Stimulated activated memory B cell treated with anti-CD40 and anti-IgM and Interleukin-4, amounts not matched to agents 10 μg/mL and 1 μg/mL and 100 μg/mL, for 72 hours (primary cell): ENCODE measurements at places on chromosomes 11 and 22.

DNA sequence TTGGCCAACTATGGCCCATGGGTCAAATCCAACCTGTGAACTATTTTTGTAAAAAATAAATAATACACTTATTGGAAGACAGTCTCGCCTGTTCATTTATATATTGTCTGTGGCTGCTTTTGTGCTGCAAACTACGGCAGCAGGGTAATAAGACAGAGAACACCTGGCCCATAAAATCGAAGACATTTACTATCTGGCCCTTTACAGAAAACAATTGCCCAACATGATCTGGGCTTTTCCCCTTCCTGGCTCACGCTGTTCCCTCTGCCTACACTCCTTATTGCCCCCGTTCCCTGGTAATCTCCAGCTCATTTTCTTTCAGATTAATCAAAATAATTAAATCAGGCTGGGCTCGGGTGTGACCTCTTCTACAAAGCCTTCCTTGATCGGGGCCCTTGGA lies 5.6 kb downstream of the PLAAT2 start:
- no peak overlapping the region for H3K27ac ChIP-seq
- H3K4me1 ChIP-seq, result peaks cover 16% of the 10 kb centered on the region
- no peaks in the 10 kb centered on the region for H3K36me3 ChIP-seq
- ATAC-seq, result no peak
- no peak overlapping the region for H3K4me3 ChIP-seq

DNA sequence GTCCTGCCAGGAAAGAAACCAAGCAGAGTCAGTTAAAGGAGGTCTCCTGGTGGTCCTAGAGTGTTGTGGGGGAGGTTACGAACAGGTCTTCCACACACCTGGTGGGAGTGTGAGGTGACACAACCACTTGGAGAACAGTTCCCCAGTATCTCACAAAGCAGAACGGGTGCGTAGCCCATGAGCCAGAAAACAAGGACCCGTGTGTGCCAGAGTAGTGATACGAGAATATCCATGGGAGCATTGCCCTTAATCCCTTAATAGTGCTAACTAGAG lies 21.7 kb upstream of the CLDN5 start:
- no peaks in the 10 kb centered on the region for H3K36me3 ChIP-seq
- H3K4me3 ChIP-seq, result no peak overlapping the region
- ATAC-seq, result no peak
- peaks cover 22% of the 10 kb centered on the region for H3K27me3 ChIP-seq
- H3K4me1 ChIP-seq, result no peaks in the 10 kb centered on the region

DNA sequence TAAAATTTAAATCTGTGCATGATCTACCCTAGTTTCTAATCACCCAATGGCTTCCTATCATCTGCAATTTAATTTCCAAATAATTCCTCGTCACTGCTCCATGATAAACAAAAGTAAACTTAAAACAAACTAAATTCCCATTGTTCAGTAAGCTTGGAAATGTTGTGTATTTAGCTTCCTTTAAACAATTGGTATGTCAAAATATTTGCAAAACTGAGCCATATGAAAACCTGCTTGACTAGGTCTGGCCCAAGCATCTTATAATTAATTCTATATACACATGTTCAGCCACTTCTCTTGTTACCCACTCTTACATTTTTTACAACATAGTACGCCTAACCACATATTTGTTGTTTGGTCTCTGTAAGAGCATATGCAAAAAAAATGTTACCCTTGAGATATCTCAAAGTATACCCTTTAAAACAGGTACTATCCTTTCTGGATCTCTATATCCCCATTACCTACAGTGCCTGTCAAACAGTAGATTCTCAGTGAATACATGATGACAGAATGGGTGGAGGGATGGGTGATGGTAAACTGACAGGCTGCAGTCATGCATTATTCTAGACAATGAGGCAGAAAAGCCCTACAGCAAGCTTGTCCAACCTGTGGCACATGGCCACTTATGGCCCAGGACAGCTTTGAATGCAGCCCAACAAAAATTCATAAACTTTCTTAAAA lies 1277.9 kb upstream of the TENM4 start:
- no peaks in the 10 kb centered on the region for H3K36me3 ChIP-seq
- no peak overlapping the region for H3K4me3 ChIP-seq
- H3K27ac ChIP-seq, result no peak overlapping the region
- H3K4me1 ChIP-seq, result no peaks in the 10 kb centered on the region
- H3K27me3 ChIP-seq, result no peaks in the 10 kb centered on the region

DNA sequence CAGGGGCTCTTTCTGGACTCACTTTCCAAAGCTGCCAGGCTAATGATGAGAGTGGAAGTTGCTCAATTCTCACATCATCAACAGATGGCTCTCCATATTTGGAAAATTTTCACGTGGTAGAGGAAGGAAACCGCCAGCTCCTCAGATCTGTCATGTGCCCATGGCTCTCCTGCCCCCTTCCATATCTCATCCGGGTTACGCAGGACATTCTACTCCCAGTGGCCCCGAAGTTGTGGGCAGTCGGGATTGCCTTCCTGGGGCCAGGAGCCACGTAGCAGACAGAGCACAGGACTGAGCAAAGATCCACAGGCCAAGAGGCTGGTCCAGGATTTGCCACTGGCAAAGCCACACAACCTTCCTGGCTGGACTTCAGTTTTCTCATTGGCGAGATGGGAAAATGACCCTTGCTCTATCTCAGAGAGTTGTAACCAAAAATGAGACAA lies 38.8 kb downstream of the RPUSD4 start:
- no peak for ATAC-seq
- H3K27ac ChIP-seq, result no peak overlapping the region
- H3K36me3 ChIP-seq, result no peaks in the 10 kb centered on the region
- H3K27me3 ChIP-seq, result peaks cover 41% of the 10 kb centered on the region
- H3K4me3 ChIP-seq, result no peak overlapping the region
- H3K4me1 ChIP-seq, result no peaks in the 10 kb centered on the region

- H3K4me3 ChIP-seq, result no peak overlapping the region
- no peaks in the 10 kb centered on the region for H3K4me1 ChIP-seq
- no peaks in the 10 kb centered on the region for H3K36me3 ChIP-seq
- ATAC-seq, result no peak
Observed at GRCh38 chr11:104484804-104485554, 321.0 kb upstream of the PDGFD start.

DNA sequence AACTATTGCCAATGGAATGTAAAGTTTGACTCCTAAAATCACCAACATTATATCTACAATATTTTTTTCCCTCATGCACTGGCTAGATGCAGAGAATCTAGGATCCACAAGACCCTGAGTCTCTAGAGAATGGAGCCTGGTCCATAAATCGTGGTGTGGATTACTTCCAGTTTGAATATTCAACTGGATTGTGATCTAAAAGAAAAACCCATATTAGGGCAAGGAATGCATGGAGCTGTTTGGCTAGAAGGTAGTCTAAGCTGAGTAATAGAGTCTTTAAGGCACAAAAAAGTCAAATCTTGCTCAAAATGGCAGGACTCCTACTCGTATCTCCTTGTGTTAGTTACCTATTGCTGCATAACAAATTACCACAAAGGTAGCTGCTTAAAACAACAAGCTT lies 9.4 kb upstream of the MS4A5 start:
- H3K27me3 ChIP-seq, result no peaks in the 10 kb centered on the region
- H3K4me1 ChIP-seq, result peaks cover 14% of the 10 kb centered on the region
- no peak overlapping the region for H3K27ac ChIP-seq
- no peak overlapping the region for H3K4me3 ChIP-seq
- ATAC-seq, result no peak

- ATAC-seq, result no peak
- no peaks in the 10 kb centered on the region for H3K36me3 ChIP-seq
- H3K4me1 ChIP-seq, result peaks cover 28% of the 10 kb centered on the region
- H3K4me3 ChIP-seq, result no peak overlapping the region
Observed at GRCh38 chr11:14634813-14635212, 8.8 kb upstream of the PDE3B start.

- peaks cover 4% of the 10 kb centered on the region for H3K4me1 ChIP-seq
- no peak overlapping the region for H3K27ac ChIP-seq
- no peaks in the 10 kb centered on the region for H3K36me3 ChIP-seq
Observed at GRCh38 chr11:110358336-110358735, 61.9 kb upstream of the RDX start.

- H3K36me3 ChIP-seq, result peaks cover 33% of the 10 kb centered on the region
- ATAC-seq, result no peak
- H3K27ac ChIP-seq, result no peak overlapping the region
- no peaks in the 10 kb centered on the region for H3K27me3 ChIP-seq
Observed at GRCh38 chr11:63958008-63958407, 16.4 kb upstream of the COX8A start.

DNA sequence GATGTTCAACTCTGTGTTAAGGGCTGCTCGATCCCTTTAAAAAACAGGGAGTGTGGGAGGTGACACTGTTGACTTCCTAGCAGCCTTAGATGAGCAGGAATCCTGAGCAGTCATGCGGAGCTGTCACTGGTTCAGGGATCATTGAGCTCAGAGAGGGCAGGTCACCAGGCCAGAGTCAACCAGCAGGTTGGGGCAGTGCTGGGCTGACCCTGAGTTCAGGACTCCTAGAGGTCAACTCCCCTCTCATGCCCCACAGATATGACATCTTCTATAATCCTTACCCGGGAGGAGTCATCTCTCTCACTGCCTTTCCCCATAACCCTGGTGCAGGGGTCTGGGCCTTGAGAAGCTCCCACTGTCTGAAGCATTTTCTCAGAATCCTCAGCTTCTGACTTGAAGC lies 12.9 kb upstream of the WNT11 start:
- no peak overlapping the region for H3K27ac ChIP-seq
- no peak for ATAC-seq
- no peaks in the 10 kb centered on the region for H3K4me1 ChIP-seq
- no peaks in the 10 kb centered on the region for H3K27me3 ChIP-seq
- H3K36me3 ChIP-seq, result no peaks in the 10 kb centered on the region

DNA sequence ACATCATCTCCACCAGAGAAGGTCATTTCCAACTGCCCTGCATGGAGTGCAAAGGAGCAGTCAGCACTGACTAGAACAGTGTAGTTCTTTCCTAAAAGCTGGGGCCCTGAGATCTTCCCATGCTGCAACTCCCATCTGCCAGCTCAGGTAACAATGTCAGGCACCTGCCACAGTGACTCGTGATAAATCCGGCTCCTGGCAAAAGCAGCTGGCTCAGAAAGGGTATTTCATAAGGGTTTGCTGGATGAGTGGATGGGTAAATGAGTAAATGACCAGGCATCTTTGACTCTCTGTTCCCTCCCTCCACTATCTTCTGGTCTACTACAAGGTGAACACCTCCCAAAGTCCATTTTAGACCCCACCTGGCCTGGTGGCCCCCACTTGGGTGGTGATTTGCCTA lies 403.6 kb downstream of the NXPE2 start:
- no peaks in the 10 kb centered on the region for H3K4me1 ChIP-seq
- H3K36me3 ChIP-seq, result no peaks in the 10 kb centered on the region
- no peak for ATAC-seq
- peaks cover 21% of the 10 kb centered on the region for H3K27me3 ChIP-seq
- no peak overlapping the region for H3K27ac ChIP-seq

DNA sequence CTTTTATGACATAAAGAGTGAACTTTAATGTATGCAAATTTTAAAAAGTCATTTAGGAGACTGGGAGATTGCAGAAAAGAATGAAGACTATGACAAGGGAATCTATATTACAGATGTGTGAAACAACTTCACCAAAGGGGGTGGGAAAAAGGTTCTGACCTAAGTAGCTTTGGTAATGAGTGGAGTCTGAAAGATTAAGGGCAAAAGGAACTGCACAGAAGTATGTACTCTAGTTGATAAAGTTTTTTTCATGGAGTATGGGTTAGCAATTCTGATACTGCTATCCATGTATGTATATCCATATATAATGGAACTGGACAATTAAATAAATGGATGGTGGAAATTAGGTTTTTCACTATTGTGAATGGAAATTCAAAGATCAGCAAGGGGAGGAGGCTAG lies 9.2 kb downstream of the CKAP5 start:
- H3K36me3 ChIP-seq, result no peaks in the 10 kb centered on the region
- no peak for ATAC-seq
- H3K27ac ChIP-seq, result no peak overlapping the region
- peaks cover 24% of the 10 kb centered on the region for H3K4me1 ChIP-seq

DNA sequence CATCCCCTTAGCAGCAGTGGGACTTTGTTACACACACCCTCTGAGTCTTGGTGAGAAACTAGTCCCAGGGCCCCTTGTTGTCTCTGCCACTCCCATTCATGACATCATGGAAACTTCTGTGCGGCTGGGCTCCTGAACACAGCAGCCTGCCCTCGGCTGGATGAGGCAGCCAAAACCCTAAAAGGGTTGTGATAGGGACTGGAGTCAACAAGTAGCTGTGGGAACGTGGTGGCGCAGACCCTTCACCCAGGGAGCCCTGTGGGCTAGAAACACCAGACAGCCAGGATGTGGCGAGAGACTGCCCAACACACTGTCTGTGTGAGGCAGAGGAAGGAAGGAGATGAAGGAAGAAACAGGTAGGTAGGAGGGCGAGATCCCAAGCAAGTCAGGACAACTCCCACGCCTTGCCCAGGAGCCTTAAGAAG lies 3.9 kb downstream of the CD3D start:
- no peaks in the 10 kb centered on the region for H3K27me3 ChIP-seq
- H3K4me3 ChIP-seq, result peak overlapping the region; percentile 51
- H3K36me3 ChIP-seq, result no peaks in the 10 kb centered on the region
- ATAC-seq, result peak; percentile 65
- peaks cover 20% of the 10 kb centered on the region for H3K4me1 ChIP-seq

DNA sequence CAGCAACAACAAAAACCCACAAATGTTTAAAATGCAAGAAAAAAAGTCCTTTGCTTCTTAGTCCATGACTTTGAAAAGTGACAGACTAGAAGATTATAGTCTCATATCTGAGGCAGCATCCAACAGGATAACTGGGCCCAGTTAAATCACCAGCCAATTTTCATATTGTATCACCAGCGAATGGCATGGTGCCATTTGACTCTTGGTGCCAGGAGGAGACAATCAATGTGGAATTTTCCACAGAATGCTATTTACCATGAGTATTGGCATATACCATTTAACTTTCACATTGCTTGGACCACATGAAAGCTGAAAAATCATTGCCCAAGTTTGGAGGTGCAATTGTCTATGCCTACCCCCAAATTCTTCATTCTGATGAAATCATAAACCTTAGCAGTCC lies 255.5 kb downstream of the TENM4 start:
- no peak for ATAC-seq
- peaks cover 8% of the 10 kb centered on the region for H3K27me3 ChIP-seq
- no peaks in the 10 kb centered on the region for H3K36me3 ChIP-seq

- H3K27ac ChIP-seq, result peak overlapping the region; percentile 95
- H3K4me3 ChIP-seq, result peak overlapping the region; percentile 8
- peak; percentile 90 for ATAC-seq
- H3K4me1 ChIP-seq, result peaks cover 93% of the 10 kb centered on the region
Observed at GRCh38 chr11:72743321-72744221, 8.6 kb downstream of the ARAP1 start.

DNA sequence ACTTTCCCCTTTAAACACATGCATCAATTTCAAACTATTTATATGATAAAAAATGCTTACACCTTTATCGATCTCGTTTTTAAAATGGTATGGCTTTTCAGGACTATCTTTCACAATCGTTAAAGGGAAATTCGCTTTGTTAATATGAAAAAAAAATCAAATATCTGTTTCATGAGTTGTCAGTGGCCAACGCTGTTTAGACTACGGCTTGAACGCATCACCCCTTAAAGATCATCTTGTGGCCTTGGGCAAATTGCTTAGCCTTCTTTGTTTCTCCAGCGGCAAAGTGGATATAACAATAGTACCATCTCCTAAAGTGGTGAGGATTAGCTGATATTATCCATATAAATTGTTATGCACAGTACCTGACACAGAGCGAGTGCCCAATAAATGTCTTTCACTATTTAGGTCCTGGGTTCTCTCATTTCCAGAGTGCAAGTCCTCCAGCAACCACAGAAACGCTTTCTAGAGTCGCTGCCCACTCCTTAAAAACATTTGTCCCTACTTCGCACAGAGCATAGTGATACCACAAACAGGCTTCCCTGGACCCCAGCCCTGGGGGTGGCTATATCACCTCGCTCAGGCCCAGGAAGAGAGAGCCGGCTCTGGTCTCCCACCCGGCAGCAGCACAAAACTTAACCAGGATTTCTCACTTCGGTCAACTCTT lies 904 bp downstream of the SLC35F2 start:
- H3K27ac ChIP-seq, result peak overlapping the region; percentile 87
- H3K4me1 ChIP-seq, result peaks cover 37% of the 10 kb centered on the region
- ATAC-seq, result no peak
- peaks cover 13% of the 10 kb centered on the region for H3K36me3 ChIP-seq
- H3K4me3 ChIP-seq, result peak overlapping the region; percentile 89
